ENCODE measurements at places on chromosomes 3 and 15. TPM values are rescaled to one million over a fixed set of nuclear protein-coding genes. Genes with fewer than 3 reads are reported as not detected.

ZIC4 gene
- 0.49 TPM for polyA plus RNA-seq

PTX3 gene
- polyA plus RNA-seq, result 0.81 TPM

KCNMB3 gene
- not detected for polyA plus RNA-seq

CPN2 gene
- polyA plus RNA-seq, result not detected

HYAL1 gene
- polyA plus RNA-seq, result 1.6 TPM

ZNF197 gene
- 10.6 TPM for polyA plus RNA-seq

LARP6 gene
- 52.1 TPM for polyA plus RNA-seq

PLS1 gene
- polyA plus RNA-seq, result 16.2 TPM

CIB1 gene
- 40.0 TPM for polyA plus RNA-seq

LRRC31 gene
- polyA plus RNA-seq, result not detected

TRPM1 gene
- polyA plus RNA-seq, result not detected

CMTM8 gene
- polyA plus RNA-seq, result 4.2 TPM

MLF1 gene
- polyA plus RNA-seq, result 22.8 TPM

INSYN1 gene
- 25.6 TPM for polyA plus RNA-seq

DHX36 gene
- 21.2 TPM for polyA plus RNA-seq

IL16 gene
- polyA plus RNA-seq, result 1.4 TPM

FBXW12 gene
- polyA plus RNA-seq, result not detected

RASGRP1 gene
- 1.3 TPM for polyA plus RNA-seq

CNTN4 gene
- polyA plus RNA-seq, result 8.8 TPM

Measured in brain (organoid and tissue), 16 donors.